Right atrium auricular region (tissue), 2 donors: ENCODE measurements at places on chromosomes 5 and 9. TPM values are rescaled to one million over a fixed set of nuclear protein-coding genes. Genes with fewer than 3 reads are reported as not detected.
A peak's percentile ranks its signal among the peaks of the same experiment; 100 is the strongest.

Gene CDKN2B-AS1
- not detected for total RNA-seq

Gene MAMDC4
- total RNA-seq = 2.0 TPM

Gene BTNL8
- 0.59 TPM for total RNA-seq

DNA sequence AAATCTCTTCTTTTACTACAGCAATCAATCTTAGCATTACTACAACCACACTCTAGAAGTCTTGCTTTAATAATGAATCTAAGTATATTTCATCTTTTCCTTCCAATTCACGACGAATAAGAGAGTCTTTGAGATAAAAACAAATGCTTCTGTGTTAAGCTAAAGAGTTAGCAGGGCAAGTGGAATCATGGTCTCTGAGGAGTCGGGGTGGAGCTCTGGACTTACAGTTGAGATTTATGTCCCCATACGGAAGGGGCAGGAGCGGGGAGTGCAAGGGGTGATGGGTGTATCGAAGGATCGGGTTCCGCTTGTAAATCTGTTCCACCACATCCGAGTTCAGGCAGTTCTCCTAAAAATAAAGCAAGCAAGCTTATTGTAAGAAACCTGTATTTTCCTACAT is 59.0 kb upstream of the RETREG1 start:
- H3K27me3 ChIP-seq = no peaks in the 10 kb centered on the region
- no peaks in the 10 kb centered on the region for H3K36me3 ChIP-seq
- DNase-seq = no peak
- no peak overlapping the region for H3K4me3 ChIP-seq

DNA sequence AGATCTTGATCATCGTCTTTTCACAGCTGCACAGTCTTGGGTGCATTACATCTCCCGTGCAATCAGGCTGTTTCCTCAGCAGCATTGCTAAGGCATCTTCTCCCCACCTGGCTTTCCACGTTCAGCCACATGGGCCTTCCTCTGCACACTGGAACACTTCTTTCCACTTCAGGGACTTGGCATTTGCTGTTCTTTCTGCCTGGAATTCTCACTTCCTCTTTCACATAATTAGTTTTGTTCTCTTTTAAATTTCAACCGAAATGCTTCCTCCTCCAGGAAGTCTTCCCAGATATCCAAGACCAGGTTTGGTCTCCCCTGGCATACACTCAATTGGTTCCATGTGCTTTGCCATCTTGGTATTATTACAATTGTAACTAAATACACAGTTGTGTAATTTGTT is 43.8 kb downstream of the WHRN start:
- H3K4me1 ChIP-seq = no peaks in the 10 kb centered on the region
- no peak overlapping the region for H3K4me3 ChIP-seq
- H3K36me3 ChIP-seq = no peaks in the 10 kb centered on the region
- no peaks in the 10 kb centered on the region for H3K27me3 ChIP-seq
- no peak overlapping the region for H3K27ac ChIP-seq

DNA sequence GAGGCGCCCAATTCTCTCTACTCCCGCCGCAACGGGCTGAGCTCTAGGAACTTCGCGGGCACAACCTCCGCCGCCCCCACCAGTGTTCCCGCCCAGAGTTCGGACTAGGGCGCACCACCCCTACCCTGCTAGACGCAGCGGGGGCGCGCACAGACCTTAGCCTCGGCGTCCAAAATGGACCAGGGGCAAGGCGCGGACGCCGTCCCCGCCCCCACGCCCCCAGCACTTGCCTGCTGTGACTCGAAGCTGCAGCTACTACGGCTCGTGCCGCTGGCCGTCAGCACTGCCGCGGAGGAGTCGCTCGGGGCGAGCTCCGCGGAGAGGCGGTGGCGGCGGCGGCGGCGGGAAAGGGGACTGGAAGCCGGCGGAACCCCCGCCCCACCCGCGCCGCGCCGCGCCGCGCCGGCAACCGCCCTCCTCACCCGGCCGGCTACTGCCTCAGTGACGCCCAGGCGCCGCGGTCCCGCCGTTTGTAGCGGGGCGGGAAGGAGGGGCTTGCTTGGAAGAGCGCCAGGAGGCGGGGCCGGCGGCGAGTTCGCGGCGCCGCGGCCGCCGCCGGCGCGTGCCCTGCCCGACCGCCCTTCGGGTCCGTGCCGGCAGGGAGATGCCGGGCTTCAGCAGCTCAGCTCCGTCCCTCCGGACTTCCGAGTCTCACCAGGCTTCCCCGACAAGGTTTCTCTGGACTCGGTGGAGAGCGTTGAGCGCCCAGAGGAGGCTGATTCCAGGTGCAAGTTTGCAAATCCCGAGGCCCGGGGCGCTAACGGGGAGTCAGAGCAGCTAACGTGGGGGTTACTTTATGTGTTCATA is 4.5 kb downstream of the ELAVL2 start:
- no peak overlapping the region for H3K27ac ChIP-seq
- peaks cover 42% of the 10 kb centered on the region for H3K27me3 ChIP-seq
- DNase-seq = no peak
- H3K4me3 ChIP-seq = peak overlapping the region; percentile 46

DNA sequence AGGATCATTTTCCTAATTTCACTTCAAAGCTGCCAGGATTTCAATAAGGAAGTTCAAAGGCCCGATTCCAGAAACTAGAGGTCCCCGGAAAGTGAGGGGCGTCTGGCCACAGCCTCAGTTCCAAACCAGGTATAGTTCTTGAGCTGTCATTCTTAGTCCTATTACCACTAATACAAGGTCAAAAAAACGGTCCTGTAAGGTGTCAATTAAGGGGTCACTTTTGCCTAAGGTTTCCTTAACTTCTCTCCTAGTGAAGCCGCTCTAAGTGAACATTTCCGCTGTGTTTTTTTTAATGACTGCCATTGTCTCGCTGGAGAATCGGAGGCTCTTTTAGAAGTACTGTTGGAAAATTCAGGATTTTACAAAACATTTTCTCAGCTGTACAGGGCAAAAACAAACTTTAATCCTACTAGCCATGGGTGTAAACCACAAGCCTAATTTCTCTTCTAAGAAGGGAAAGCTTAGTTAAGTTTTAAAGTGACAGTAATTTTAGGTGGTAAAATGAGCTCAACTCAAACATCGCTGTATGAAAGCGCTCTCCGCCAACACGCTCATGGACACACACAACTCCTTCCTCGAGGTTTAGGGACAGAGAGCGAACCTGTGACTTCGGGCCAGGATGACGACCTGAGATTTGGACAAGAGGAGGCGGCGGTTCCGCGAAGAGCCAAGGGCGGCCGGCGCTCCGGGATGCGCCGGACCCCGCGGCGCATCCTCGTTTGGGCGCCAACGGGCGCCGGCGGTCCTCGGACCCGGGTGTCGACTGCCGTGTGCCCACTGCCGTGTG is 76.7 kb upstream of the IFNE start:
- no peaks in the 10 kb centered on the region for H3K36me3 ChIP-seq
- H3K4me1 ChIP-seq = peaks cover 14% of the 10 kb centered on the region
- peak overlapping the region; percentile 52 for H3K4me3 ChIP-seq
- no peak overlapping the region for H3K27ac ChIP-seq
- H3K27me3 ChIP-seq = peaks cover 19% of the 10 kb centered on the region

- no peak for DNase-seq
- peaks cover 2% of the 10 kb centered on the region for H3K36me3 ChIP-seq
- no peak overlapping the region for H3K4me3 ChIP-seq
- no peaks in the 10 kb centered on the region for H3K27me3 ChIP-seq
- H3K4me1 ChIP-seq = no peaks in the 10 kb centered on the region
These were observed 1.9 kb downstream of the GCNT4 start for GRCh38 chr5:75050415-75050814.
